T follicular helper cell (primary cell): ENCODE measurements at places on chromosomes 7 and 10.

DNA sequence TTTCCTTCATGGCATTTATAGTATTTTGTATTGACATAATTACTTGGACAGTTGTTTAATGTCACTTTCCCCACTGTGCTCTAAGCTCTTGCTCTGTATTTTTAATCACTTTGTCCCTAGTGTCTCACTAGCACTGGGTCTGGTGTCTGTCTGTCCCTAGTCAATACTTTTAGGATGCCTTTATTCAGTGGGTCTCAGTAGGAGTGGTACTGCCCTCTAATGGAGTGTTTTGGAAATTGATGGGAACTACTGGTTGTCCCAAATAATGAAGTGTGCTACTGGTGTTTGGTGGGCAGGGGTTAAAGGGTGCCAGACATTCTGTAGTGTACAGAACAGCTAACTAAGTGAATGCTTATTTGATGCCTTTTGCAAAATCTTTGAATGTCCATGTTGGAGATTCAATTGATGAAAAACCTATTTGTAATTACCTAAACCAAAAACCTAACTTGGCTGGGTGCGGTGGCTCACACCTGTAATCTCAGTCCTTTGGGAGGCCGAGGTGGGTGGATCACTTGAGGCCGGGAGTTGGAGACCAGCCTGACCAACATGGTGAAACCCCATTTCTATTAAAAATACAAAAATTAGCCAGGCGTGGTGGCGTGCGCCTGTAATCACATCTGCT, 33.3 kb downstream of the CDK14 start:
- DNase-seq, result no peak

DNA sequence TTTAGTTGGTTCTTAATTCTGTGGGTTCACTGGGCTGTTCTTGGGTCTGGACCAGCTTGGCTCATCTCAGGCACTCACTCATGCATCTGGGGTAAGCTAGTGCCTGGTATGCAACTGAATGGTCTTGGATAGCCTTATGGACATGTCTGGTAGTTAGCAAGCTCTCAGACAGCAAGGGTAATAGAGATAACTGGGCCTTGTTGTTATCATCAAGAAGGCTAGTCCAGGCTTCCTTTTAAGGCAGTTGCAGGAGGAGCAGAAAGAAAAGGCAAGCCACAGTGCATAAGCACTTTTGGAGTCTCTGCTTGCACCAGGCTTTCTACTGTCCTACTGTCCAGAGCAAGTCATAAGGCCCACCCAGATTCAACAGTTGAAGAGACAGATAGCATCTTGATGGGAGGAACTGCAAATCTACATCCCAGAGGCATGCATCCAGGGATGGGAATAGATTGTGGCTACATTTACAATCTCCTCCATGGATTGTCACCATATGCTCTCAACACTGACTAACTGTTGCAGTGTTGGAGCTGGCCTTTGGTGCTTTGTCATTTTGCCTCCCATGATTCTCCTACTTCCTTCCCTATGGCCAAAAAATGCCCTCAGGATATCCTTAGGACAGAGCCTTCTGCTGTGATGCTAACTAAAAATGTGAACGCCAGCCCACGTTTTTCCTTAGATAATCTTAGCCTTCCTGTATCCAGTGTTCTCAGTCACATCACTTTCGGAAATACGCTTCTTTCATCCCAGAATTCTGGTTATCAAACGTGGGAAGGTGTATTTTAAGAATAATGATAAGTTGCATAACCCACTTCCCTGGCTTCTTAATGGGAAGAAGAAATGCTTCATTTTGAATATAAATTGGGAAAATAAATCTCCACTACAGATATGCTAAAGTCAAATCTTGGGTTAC, 3.6 kb downstream of the GIMAP4 start:
- DNase-seq, result no peak

GRCh38 chr7:11237742-11238141, 264.1 kb downstream of the PHF14 start:
- no peak for DNase-seq

DNA sequence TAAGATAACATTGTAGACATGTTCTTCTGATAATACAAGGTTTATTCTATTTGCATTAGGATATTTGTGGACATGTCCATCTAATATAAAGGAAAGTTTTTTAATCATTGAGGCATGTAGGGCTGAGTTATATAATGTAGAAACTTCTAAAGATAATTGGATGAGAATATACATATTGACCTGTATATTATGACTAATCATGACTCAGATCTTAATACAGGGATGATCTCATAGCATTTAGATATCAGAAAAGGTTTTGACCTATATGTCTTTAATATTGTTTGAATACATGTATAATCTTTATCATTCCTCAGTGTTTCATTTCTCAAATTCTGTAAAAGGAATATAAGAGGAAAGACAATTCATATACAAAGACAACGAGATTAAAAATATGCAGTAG, 39.2 kb downstream of the CD36 start:
- no peak for DNase-seq

- DNase-seq, result no peak
These were observed 15.8 kb upstream of the ZNRF2 start for GRCh38 chr7:30268586-30268985.

DNA sequence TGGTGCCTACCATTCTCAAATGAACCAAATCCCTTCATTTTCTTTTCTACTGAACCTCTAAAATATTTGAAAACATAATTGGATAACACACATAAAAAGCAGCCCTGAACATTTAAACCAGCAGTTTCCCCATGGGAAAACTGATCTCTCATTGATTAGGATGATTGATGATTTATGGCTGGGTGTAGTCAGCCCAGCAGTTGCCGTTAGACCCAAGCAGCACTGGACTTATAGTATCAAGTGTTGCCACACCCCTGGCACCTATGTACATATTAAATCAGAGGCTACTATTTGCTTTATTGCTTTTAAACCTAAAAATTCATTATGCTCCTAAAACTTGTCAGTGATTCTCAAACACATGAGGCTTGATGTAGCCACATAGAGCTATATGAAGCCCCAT, 20.2 kb upstream of the SLC25A13 start:
- no peak for DNase-seq

DNA sequence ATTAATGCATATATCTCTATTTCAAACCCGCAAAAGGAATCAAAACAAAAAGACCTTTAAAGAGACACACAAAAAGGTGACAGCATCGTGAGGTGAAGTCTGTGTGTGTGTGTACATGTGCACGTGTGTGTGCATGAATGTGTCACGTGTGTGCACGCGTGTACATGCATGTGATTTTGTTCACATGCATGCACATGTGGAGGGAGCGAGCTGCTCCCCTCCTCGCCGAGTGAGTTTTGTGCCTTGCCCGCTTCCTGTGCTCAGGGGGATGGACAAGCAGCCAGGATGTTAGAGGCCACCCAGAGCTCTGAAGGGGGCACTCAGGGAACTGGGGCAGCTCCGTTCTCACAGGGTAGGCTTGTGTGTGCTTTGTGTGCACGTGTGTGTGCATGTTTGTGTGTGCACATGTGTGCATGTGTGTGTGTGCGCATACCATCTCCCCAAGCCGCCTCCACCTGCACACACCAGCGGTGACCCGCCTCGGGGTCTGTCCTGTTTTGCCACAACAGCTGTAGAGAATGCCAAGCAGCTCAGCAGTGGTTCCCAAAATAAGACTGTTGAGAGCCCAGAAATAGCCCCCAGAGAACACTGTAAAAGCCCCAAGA, 191.2 kb downstream of the PTPRN2 start:
- no peak for DNase-seq

GRCh38 chr10:89207181-89207800, at the start of gene CH25H:
CH25H (minus strand) TSS chr10:89207317; CDS start chr10:89207292, 25 bp downstream.
- peak; percentile 21 for DNase-seq

GRCh38 chr10:92567952-92568600, 5.8 kb downstream of the IDE start:
- DNase-seq, result no peak

DNA sequence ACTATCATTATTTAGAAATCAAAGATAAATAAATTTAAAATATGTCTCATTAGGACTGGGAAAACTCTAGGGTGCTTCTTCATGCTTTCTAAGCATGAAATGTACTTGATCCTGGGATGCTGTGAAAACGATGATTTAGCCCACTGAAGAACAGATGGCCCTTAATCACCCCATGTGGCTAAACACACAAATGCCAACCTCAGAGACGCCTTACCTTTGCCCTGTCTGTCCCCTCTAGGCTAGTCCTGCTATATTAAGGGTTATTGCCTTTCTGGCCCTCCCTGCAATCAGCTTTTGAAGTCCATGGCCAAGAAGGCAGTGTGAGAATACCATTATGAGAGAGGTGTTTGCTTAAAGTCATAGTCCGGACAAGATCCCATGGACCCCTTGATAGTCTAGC, 217.2 kb downstream of the TWIST1 start:
- DNase-seq, result no peak

DNA sequence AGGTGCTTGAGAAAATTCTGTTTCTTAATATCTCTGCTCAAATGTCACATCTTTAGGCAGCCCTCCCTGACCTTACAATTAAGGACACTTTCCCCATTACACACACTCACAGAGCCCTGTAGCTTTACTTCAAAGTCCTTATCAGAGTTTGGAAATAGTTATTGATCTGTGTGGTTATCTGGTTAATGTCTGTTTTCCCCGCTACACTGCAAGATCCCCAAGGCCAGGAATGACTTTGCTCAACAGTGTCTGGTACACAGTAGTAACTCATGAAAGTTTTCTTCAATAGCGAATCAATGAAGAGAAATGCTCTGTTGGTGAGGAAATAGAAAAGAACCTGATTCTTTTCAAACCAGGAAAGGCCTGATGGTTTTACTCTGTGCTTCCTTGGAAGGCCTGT, 554.4 kb downstream of the REEP3 start:
- DNase-seq, result no peak

DNA sequence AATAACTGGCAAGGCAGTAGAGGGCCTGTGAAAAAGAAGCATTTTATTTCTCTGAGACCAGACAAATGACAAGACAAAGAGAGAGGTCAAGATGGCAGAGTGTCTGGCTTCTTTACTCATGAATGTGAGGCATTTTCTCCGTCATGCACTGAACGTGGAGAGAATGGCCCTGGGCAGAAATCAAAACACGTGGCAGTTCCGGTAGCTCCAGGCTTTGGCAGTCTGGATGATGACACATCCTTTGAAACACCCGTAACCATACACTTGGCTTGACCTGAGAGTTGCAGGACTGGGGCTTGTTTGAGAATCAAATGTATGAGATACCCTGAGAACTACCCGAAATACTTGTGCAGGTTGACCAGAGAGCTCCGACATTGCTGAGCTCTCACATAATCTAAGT, 537.6 kb downstream of the ACTR3B start:
- DNase-seq, result no peak

- no peak for DNase-seq
These were observed 8.2 kb downstream of the MTG1 start for GRCh38 chr10:133401981-133402725.
